ENCODE measurements at places on chromosomes 2 and 18. TPM values are rescaled to one million over a fixed set of nuclear protein-coding genes. Genes with fewer than 3 reads are reported as not detected.

The ICOS gene
- polyA plus RNA-seq = 0.04 TPM

The TSPYL6 gene
- polyA plus RNA-seq = not detected

The DNAJC5G gene
- not detected for polyA plus RNA-seq

DNA sequence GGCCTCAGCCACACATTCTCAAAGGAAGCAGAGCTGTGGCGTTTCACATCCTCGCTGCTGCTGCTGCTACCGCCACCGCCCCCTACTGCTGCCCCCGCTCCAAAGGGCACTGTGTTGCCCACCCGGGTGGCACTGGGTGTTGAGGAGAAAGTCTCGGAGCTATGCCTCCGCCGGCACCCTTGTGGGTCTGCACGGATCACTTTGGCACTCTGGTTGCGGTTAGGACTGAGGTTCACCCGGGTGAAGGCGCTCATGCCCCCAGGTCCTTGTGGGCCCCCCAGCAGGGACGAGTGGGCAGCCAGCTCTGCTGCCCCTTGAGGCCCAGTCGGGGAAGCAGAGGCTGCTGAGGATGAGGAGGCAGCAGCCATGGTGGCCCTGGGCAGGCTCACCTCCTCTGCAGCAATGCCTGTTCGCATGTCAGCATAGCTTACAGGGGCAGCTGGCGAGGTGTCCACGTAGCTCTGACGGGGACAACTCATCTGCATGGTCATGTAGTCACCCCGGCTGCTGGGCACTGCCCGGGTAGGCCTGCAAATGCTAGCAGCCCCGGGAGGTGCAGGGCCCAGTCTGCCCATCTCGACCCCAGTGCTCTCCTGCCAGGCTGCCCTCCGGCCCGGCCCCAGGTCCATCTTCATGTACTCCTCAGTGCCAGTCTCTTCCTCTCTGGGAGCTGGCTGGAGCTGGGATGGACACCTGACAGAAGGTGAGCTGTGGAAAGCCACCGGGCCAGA lies 4.2 kb downstream of the IRS1 start:
- peak overlapping the region; percentile 95 for H3K27ac ChIP-seq
- H3K4me1 ChIP-seq = peaks cover 51% of the 10 kb centered on the region
- H3K27me3 ChIP-seq = no peaks in the 10 kb centered on the region

- H3K4me1 ChIP-seq = no peaks in the 10 kb centered on the region
- no peaks in the 10 kb centered on the region for H3K36me3 ChIP-seq
- H3K27ac ChIP-seq = no peak overlapping the region
Measured at GRCh38 chr18:2998644-2999043, 14.3 kb downstream of the LPIN2 start.

Measured in keratinocyte (primary cell).